Spinal cord (tissue), 10 donors: ENCODE measurements at places on chromosomes 3 and 15. TPM values are rescaled to one million over a fixed set of nuclear protein-coding genes. Genes with fewer than 3 reads are reported as not detected.

Gene TTC14
- total RNA-seq, result 58.3 TPM

Gene IQGAP1
- 126 TPM for total RNA-seq

Gene GPR27
- 4.2 TPM for total RNA-seq

GRCh38 chr15:77775373-77775772 is 142.7 kb upstream of the LINGO1 start:
- no peak for DNase-seq

- peak; percentile 70 for DNase-seq
Observed at GRCh38 chr3:39808467-39809180, 785 bp upstream of the MYRIP start.

DNA sequence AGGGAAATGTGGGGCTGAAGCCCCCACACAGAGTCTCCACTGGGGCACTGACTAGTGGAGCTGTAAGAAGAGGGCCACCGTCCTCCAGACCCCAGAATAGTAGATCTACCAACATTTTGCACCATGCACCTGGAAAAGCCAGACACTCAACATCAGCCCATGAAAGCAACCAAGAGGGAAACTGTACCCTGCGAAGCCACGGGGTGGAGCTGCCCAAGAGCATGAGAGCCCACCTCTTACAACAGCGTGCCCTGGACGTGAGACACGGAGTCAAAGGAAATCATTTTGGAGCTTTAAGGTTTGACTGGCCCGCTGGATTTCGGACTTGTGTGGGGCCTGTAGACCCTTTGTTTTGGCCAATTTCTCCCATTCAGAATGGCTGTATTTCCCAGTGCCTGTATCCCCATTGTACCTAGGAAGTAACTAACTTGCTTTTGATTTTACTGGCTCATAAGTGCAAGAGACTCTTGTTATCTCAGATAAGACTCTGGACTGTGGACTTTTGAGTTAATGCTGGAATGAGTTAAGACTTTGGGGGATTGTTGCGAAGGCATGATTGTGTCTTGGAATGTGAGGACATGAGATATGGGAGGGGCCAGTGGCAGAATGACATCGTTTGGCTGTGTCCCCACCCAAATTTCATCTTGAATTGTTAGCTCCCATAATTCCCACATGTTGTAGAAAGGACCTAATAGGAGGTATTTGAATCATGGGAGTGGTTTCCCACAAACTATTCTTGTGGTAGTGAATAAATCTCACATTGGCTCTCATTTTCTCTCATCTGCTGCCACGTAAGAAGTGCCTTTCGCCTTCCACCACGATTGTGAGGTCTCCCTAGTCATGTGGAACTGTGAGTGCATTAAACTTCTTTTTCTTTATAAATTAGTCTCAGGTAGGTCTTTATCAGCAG is 105.8 kb downstream of the CBLB start:
- DNase-seq, result no peak

DNA sequence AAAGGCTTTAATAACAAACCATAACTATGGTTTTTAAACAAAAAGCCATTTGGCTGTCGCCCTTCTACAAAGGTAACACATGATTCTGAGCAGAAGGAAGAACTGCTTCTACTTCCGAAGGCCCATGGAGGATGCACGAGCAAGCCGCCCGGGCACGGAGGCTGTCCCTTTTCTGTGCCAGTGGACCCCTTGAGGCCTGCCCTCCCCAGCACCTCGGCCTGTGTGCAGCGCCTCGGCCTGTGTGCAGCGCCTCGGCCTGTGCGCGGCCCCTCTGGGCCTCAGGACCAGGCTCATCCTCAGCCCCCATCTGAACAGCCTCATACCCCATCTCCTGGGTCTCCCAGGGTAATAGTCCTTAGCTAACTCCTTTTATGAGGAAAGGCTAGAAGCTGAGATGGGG is 329.5 kb downstream of the OCA2 start:
- no peak for DNase-seq

GRCh38 chr3:49198161-49198560 is 26.8 kb downstream of the KLHDC8B start:
- no peak for DNase-seq

GRCh38 chr3:113439606-113440005 is 1.7 kb downstream of the CFAP44 start:
- DNase-seq, result peak; percentile 1
